ENCODE measurements at places on chromosomes 7 and 10.
A peak's percentile ranks its signal among the peaks of the same experiment; 100 is the strongest.

- peak; percentile 66 for DNase-seq
Measured at GRCh38 chr10:122911889-122912484, 1.6 kb downstream of the FAM24A start.

- DNase-seq: no peak
Measured at GRCh38 chr7:8823486-8823885, 390.1 kb downstream of the NXPH1 start.

DNA sequence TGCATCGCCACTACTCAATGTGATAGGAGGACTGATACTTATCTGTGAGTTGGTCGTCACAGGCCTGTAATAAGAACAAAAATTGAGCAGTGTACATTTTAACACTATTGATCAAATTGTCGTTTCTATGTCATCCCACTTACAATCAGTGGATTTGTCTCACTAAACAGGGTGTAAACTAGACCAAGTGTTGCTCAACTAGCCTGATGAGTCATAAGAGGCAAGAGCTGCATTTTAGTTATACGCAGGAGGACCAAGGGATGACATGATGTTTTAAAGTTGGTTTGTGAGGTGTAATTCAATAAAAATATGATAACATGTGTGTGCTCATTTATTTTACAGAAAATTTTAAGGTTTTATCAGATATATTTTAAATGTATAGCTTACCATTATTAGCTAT lies 1239.2 kb downstream of the REEP3 start:
- DNase-seq: no peak

DNA sequence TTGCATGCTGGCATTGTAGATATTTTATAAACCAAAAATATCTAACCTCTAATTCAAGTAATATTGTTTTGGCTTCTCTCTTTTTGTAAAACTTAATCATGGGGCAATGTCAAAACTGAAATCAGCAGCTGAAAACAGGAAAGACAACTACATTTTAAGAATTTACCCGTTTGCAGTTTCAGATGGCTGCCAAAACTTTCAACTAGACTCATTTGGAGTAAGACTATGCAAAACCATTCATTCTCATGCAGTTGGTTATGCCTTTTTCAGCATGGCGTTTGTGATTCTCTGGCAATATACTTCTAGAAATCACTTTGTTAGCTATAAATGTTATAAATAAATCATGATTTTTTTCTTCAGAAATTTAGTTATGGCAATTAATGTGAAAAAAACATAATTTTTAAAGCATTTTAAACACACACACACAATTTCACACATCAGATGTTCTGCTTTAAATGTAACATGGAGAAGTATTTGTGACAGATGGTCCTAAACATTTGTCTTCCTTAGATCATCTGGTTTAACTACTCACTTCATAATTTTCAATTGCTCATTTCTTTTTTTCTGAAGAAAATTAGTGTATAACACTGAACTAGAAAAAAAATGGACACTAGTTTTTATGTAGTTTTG lies 116.4 kb downstream of the ITGB8 start:
- DNase-seq: no peak

GRCh38 chr7:14687777-14688176 lies 214.8 kb downstream of the DGKB start:
- DNase-seq: no peak

DNA sequence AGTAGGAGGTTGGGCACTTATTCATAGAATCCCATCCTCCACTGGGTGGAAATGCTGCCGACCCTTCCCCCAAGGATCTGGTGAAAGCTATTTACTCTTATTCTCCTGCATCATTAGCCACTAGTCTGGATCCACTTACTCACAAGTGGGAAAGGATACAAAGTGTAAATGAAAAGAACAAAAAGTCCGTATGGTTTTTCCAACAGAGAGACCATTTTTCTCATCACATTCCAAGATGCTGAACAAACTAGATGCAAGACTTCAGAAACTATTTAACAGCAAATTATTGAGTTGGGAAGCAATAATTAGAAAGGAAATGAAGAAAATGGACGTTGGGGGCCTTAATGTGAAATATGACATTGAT lies 242.4 kb upstream of the GLI3 start:
- no peak for DNase-seq

- no peak for DNase-seq
Measured at GRCh38 chr10:68333440-68334431, 1.0 kb upstream of the PBLD start.

- DNase-seq: no peak
Measured at GRCh38 chr10:125149036-125149679, 11.2 kb downstream of the CTBP2 start.

DNA sequence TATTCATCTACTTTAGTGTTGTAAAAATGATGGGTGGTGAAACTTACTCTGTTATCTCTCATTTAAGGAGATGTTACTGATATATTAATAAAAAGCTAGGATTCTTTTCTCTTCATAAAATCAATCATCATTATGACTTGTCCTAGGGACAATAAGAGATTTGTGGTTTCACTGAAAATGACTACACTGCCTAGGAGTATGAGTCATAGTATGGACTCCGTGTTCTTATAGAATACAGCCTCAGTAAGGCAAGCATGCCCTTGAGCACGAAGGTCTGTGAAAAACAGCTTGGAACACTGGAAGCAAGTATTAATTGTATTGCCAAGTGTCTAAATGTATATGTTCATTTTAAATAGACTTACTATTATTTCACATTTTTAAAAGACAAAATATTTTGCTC lies 749.2 kb upstream of the PCDH15 start:
- no peak for DNase-seq

DNA sequence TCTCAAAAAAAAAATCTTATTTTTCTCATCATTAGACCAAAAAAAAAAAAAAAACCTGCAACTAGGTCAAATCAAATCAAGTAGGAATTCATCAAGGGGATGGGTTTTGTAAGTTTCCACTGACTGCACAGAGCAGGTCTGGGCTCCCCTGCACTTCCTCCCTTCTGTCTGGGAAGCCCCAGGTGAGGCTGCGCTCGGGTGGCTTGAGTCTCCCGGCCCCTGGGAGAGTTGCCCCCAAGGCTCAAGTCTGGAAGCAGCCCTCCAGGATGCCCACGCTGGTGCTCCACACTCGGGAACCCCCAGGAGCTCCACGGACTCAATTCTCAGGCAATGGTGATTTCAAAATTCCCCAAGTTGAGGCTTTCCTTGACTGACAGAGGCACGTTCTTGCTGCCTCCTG lies 41.7 kb upstream of the RBM33 start:
- no peak for DNase-seq

DNA sequence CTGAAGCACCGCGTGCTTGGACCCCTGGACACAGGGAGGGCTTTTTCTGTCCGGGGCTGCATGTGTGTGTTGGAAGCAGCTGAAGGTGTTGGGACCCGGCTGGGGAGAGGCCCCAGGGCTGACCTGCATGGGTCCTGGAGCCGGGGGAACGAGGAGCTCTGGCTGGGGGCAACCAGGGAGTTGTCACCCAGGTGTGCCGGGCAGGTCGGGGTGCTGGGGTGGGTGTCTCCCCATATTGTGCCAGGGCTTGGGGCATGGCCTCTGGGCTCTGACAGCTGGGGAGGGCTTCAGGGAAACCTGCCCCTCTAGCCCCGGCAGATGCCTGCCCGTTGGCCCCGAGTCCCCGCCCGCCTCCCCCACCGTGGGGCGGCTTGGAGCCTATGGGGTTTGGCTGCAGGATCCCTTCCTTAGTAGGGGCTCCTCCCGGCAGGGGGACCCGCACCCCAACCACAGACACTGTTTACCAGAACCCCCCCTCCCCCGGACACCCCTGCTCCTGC lies 42.3 kb downstream of the UNCX start:
- no peak for DNase-seq

DNA sequence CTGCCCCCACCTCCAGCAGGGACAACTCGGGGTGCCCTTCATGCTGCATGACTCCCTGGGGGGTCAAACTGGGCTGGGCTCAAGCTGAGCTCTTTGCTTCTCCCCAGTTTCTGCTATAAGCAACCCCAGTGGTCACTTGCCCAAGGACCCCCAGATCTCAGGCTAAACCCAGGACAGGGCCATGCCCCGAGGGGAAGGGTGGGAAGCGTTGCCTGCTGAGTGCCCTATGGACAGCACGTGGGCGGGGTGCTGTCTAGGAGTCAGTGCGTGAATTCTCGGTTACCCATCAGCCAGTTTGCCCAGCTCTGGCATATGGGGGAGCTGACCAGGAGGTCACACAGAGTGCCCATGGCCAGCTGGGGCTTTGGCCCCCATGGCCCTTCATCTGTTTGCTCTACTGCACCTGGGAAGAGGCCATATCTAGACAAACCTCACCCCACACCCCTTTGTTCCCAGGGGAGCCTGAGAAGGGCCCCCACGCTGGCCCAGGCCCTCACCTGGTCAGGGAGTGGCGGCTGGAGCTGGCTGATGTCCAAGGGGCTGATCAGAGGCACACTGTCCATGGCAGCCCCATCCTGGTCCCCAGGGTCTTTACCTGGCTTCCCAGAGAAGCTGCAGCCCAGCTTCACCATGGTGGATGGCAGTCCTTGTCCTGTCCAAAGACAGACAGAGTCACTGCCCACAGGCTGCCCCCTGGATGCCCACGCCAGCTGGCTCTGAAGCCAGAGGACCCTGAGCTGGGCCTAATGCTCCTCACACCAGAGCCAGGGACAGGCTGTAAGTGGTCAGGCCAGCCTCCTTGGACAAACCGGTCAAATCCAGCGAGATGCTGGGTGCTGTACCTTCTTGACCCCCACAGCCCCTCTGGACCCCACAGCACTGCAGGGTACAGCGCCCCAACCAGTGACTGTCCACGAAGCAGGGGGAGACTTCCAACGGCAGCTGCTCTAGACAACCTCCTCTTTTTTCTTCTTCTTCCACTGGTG lies 8.0 kb downstream of the CALY start:
- no peak for DNase-seq

DNA sequence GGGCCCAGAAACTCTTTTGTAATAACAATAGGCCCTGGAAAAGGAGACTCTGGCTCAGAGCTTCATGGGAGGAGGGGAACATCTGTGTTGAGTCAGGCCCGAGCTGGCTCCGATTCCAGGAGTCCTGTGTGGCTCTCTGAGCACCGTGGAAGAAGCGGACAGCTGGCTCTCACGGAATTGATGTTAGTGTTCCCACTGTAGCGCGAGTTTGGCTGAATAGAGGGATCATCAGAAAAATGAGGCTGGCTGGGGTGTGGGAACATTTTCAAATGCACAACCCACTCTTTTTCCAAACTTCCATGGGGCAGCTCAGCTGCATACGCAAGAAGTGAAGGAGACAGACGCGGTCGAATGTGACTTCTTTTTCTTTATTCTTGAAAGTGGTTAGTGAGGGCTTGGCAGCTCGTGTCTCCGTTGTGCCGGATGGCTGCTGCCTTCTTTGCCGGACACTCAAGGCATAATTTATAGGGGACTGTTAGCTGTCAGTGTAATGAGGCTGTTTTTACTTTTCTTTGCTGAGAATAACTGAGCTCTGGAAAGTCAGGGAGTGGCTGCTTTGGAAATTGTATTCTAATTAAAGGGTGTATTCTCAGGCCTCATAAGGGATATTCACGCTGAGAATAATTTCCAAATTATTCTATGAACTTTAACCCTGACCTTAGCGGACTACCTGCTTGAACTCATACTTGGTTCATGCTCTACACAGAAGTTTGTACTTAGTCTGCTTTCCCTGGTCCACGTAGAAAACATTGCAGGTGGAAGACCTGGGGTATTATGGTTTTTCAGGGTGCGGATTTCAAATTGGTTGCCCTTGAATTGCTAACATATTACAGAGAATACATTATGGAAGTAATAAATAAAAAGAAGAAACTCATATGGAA lies 23.1 kb downstream of the MDFIC start:
- no peak for DNase-seq

GRCh38 chr10:62109587-62110293 lies 158.9 kb downstream of the RTKN2 start:
- DNase-seq: no peak

- peak; percentile 17 for DNase-seq
Measured at GRCh38 chr7:129778770-129779601, 167.5 kb downstream of the NRF1 start.

GRCh38 chr7:157699357-157700013 lies 362.7 kb downstream of the DNAJB6 start:
- DNase-seq: no peak

DNA sequence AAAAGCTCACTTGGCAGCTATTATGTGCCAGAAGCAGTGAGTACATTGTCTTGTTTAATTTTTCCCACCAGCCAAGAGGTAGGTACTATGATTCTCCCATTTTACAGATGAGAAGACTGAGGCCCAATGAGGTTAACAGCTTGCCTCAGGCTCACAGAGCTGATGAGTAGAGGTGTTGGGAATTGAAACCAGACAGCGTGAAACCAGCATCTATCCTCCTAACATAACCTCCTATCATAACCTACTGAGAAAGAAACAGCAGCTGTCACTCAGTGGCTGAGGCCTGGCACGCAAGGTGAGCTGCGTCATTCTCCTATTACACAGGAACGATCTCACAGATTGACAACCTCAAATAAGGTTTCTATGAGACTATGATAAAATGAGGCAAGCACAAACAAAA lies 6.2 kb downstream of the PYROXD2 start:
- no peak for DNase-seq

GRCh38 chr10:125083576-125083920 lies 76.8 kb downstream of the CTBP2 start:
- no peak for DNase-seq

GRCh38 chr10:37975401-37975991 lies 951 bp downstream of the ZNF25 start:
- DNase-seq: no peak

- peak; percentile 87 for DNase-seq
Measured at GRCh38 chr7:101688183-101688831, 59.2 kb upstream of the MYL10 start.
